ENCODE measurements at places on chromosomes 7 and 10. TPM values are rescaled to one million over a fixed set of nuclear protein-coding genes. Genes with fewer than 3 reads are reported as not detected.

- DNase-seq = no peak
Observed at GRCh38 chr10:33326933-33327332, 7.5 kb downstream of the NRP1 start.

DNA sequence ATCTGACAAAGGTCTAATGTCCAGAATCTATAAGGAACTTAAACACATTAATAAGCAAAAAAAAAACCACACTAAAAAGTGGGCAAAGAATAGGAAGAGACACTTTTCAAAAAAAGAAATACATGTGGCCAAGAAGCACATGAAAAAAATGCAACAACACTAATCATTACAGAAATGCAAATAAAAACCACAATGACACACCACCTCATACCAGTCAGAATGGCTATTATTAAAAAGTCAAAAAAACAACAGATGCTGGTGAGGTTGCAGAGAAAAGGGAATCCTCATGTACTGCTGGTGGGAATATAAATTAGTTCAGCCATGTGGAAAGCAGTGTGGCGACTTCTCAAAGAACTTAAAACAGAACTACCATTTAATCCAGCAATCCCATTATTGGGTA, 119.0 kb downstream of the LMBR1 start:
- no peak for DNase-seq

GRCh38 chr7:83559887-83560286, 89.1 kb downstream of the SEMA3E start:
- DNase-seq = no peak

- DNase-seq = no peak
Observed at GRCh38 chr7:68922850-68923249, 675.4 kb upstream of the AUTS2 start.

Gene MSMB
- not detected for total RNA-seq

DNA sequence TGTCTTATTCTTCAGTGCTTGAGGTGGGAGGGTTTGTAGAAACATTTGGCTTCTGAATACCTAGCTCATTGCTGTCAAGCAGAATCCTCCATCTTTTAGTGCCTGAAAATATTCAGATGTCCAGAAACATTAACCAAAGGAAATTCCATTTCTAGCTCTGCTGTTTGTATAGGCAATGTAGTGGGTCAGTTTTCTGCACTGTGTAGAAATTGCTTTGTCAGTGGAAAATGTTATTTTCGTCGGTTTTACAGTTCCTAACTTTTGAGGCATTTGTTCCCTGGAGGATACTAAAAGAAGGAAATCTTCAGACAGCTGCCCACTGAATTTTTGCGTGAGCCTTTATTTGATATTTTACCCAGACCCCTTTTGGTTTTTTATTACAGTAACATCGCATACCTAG, 143.4 kb downstream of the TPST1 start:
- no peak for DNase-seq

DNA sequence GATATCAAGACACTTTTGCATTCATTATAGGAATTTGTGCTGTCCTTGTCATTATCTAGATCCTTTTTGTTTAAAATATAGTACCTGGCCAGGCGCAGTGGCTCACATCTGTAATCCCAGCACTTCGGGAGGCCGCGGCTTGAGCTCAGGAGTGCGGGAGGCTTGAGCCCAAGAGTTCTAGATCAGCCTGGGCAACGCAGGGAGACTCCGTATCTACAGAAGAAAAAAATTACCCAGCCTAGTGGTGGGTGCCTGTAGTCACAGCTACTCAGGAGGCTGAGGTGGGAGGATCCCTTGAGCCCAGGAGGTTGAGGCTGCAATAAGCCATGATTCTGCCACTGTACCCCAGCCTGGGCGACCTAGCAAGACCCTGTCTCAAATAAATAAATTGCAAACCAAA, 621 bp upstream of the MORN4 start:
- DNase-seq = peak; percentile 6

DNA sequence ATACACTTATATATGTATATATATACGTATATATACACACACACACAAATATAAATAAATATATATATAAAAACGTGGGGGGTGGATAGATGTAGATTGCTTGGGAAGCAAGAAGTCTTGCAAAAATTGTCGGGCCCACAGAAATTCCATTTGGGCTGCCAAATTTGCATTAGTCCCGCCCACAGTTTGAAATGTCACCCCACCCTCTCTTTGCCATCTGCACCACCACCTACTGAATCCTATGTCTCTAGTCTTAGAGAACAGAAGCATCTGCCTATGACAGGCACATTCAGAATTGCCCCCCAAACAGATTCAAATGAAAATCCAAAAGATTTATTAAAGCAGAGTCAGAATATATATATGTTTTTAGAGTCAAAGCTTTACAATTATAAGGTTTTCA, 25.6 kb upstream of the CACNA2D1 start:
- no peak for DNase-seq

Gene CYP2C19
- total RNA-seq = not detected

- DNase-seq = no peak
Observed at GRCh38 chr10:102479651-102480050, 22.9 kb downstream of the ACTR1A start.

Gene MET
- total RNA-seq = 0.53 TPM

- DNase-seq = no peak
Observed at GRCh38 chr7:5348134-5349004, 65.6 kb downstream of the SLC29A4 start.

Gene LIPF
- not detected for total RNA-seq

DNA sequence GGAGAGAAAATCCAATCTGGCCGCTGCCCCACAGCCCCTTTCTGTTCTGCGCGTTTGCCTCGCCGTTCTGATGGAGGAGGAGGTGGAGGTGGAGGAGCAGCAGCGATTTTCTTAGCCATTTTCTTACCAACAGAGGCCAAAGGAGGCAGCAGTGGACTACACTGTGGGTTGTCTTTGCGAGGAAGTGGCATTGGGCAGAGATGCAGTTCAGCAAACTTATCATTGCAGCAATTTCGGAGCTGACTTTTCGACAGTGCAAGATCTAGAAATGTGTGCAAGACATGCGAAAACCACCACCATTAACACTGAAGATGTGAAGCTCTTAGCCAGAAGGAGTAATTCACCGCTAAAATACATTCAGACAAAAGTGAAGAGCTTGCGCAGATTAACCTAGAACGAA, 1.9 kb upstream of the ARL4A start:
- DNase-seq = peak; percentile 22

DNA sequence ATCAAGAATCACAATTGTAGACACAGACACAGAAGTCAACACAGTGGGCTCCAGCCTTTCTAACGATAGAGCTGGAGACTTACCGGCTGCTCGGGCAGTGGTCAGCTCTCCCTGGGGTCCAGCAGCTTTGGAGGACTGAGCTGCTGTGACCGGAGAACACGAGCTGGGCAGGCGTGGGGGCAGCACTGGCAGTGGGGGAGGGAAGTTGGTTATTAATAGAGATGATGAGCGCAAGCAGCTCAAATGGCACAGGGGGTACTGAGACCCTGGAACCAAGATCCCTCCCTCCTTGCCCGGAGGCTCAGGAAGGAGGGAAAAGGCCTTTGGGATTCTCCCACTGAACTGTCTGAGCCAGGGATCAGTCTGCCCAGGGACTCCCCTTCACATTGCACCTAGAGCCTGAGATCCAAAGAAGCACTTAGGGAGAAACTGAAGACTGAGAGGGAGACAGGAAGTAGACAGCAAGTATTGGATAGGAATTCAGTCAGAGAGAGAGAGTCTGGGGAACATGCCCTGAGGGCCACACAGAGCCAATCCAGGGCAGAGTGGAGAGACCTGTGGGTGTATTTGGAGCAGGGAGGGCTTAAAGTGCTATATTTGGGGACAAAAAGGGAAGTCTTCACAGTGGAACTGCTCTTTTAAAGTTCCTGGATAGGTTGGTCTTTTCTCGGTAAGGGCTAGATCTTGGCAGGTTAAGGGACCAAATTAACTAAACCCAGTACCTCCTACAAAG, at the start of gene MYOZ1:
TSS of gene MYOZ1 (minus strand) at position 147 of the 733 bp plus-strand sequence. CDS start 1,457 bp downstream, outside the sequence.
- no peak for DNase-seq

- DNase-seq = no peak
Observed at GRCh38 chr7:47782022-47782421, 166.2 kb downstream of the PKD1L1 start.

- DNase-seq = no peak
Observed at GRCh38 chr7:80335511-80336231, 176.2 kb downstream of the GNAT3 start.

DNA sequence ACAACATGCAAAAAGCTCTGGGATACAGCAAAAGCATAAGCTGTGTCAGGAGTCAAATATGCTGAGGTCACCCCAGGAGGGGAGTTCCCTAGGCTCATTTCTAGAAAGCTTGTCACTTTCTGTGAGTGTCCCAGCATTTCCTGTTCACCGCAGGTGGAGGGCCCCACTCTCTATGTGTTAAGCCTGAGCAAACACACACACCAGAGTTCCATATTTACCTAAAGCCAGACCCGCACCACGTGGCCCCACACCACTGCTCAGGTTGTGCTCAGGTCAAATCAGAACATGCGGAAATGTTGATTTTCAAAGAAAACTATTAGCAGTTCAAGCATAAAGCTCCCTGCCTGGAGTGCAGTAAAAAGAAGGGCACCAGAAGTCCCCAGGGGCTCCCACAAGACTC, 259.6 kb upstream of the PPP2R2D start:
- no peak for DNase-seq

Gene UBE2D1
- total RNA-seq = 11.0 TPM

DNA sequence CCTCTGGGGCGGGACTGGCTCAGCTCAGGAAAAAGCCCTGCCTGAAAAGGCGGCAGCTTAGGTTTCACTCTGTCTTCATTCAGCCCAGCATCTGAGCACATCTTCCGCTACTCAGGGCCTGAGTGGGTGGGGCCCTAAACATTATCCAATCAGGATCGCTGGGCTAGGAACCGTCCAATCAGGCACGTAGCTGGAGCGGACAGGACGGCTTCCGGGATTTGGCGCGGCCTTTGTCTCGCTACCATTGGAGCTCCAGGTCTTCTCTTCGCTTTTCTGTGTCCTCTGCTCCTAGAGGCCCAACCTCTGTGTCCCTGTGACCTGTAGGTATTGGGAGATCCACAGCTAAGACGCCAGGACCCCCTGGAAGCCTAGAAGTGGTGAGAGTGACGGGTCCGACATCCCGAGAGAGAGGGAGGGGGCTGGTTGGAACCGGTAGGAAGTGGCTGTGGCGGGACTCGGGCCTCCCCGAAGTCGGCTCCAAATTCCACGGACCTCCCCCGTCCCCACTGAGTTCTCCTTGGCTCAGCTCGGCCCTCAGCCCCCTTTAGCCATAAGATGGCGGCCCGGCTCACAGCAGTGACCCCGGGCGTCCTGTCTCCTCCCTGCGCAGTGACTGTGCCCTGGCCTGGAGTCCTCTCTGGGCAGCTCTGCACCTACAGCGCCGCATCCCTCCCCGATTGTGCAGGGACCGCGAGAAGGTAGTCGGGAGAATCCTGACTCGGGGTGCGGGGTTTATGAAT, 99.1 kb downstream of the ZNF680 start:
- peak; percentile 39 for DNase-seq

DNA sequence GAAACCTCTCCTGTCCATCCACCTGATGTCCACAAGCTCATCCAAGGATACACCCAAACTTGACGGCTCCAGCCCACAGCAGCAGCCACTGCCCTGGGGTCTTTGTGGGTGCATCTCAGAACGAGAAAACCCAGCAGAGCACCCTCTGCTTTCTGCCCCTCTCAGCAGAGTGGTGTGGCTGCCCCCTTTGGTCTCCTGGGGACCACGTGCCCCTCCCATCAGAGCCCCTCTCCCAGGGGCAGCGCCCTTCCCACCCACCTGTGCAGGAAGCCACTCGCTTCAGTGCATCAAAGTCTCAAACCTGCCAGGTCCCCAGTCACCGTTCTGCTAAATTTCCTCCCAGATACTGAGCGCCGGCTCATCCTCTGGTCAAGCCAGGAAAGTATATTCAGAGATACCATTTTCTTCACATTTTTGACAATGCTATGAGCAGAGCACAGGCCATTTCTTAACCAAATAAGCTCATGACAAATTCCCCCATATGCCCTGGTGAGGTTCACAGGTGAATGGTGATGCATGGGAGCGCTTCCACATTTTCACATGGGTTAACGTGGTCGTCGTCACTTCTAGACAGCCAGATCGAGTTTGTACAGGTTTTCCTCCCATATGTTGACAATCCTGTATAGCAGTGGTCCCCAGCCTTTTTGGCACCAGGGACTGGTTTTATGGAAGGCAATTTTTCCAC, 32.4 kb downstream of the CAMK2B start:
- DNase-seq = no peak

GRCh38 chr10:60101821-60102220, 195.5 kb upstream of the CCDC6 start:
- DNase-seq = no peak

Gene PGAM2
- 1.5 TPM for total RNA-seq

GRCh38 chr7:157699357-157700013, 362.7 kb downstream of the DNAJB6 start:
- no peak for DNase-seq

DNA sequence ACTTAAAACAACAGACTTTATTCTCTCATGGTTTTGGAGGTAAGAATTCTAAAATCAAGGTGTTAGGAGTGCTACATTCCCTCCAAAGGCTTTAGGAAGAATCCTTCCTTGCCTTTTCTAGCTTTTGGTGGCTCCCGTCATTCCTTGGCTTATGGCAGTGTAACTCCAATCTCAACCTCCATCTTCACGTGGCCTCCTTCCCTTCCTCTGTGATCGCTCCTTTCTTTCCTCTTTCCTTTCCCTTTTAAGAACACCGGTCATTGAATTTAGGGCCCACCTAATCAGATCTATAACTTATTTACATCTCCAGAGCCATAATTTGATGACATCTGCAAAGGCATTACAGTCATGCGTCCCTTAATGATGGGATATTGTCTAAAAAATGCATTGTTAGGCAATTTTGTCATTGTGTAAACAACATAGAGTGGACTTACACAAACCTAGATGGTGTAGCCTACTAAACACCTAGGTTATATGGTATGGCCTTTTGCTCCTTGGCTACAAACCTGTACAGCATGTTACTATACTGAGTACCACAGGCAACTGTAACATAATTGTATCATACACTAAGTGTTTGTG, 5.9 kb upstream of the HERC4 start:
- no peak for DNase-seq

Gene CAMK2B
- total RNA-seq = not detected

Gene PON1
- total RNA-seq = not detected

Gene MAPK8
- total RNA-seq = 35.7 TPM

- DNase-seq = no peak
Observed at GRCh38 chr10:88499569-88500470, 83.3 kb downstream of the RNLS start.

DNA sequence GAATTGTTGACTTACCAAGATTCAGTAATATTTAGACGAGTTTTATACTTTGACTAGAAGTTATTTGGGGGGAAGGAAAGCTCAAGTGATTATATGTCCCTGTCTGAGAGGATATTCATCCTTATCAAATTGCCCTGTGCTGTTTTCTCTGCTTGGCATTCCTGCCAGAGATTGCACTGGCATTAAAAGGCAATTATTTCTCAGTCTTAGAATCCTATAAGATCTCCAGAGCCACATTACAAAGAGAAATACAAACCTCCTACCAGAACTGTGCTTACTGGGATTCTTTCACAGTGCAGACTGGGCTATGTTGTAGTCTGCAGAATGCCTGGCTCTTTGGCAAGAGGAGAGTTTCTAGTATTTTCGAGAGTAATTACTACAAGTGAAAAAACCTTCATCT, 342.4 kb downstream of the HGF start:
- DNase-seq = no peak

All from T-cell (primary cell).